ENCODE measurements at places on chromosomes 2 and 18.

GRCh38 chr2:229598227-229598626 lies 116.1 kb downstream of the DNER start:
- no peak for DNase-seq

DNA sequence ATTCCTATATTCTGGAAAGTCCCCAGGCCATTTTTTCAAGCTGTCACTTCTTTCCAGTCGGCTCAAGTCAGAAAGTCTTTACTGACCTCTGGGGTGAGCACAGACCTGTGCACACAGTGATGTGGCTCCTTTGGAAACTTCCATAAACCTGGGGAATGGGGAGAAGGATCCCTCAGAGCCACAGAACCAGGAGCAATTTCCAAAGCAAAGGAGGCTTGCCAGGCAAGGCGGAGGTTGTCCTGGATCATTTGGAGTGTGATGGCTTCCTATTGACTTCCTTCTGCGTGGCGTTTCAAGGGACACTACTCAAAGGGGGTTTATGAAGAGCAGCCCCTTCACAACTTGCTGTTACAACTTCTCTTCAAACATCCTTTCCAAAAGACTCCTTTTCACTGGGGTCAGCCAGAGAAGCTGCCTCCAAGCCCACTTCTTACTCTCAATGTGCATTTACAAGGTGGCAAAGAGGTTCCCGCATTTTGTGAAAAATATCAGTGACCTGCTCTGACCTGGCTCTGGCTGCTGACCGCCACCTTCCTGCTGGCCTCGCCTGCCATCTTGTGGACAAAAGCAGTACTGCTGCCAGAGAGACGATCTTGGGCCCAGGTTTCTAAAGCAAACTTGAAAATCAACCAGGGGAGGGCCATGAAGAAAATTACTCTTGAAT lies 18.2 kb upstream of the TMEM247 start:
- DNase-seq: peak; percentile 63

DNA sequence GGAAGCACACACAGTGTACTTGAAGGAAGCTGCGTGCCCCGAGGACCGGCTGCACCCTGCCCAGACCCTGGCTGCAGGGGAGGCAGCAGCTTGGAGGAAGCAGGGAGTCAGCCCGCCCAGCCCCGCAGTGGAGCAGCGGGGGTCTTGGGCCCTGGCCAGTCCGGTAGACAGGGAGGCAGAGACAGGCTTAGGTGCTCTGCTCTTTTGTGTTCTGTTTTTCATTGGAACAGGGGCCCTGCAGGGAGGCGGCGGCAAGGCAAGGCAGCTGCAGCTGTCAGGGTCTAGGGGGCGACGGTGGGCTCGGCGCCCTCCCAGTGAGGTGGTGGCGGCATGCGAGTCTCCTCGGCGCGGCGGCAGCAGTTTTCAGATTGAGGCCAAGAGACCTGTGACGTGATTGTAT lies 53.3 kb upstream of the TFCP2L1 start:
- no peak for DNase-seq

- DNase-seq: no peak
Measured at GRCh38 chr18:3982541-3982940, 472.6 kb downstream of the DLGAP1 start.

DNA sequence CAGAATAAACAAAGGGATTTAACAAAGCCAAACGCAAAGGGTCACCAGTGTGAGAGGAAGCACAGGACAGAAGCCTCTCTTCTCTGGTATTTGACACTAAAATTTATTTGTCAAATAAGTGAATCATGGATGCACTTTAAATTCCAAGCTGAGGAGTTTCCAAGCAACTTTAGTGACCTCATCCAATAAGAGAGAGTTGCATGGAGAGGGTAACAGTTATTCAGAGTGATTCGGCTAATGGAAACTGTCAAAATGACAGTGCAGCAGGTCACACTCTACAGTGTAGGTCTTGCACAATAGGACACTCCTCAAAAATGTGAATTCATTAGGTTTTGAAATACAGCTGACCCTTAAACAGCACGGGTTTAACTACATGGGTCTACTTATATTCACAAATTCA lies 103.9 kb upstream of the ACVR1C start:
- DNase-seq: no peak

DNA sequence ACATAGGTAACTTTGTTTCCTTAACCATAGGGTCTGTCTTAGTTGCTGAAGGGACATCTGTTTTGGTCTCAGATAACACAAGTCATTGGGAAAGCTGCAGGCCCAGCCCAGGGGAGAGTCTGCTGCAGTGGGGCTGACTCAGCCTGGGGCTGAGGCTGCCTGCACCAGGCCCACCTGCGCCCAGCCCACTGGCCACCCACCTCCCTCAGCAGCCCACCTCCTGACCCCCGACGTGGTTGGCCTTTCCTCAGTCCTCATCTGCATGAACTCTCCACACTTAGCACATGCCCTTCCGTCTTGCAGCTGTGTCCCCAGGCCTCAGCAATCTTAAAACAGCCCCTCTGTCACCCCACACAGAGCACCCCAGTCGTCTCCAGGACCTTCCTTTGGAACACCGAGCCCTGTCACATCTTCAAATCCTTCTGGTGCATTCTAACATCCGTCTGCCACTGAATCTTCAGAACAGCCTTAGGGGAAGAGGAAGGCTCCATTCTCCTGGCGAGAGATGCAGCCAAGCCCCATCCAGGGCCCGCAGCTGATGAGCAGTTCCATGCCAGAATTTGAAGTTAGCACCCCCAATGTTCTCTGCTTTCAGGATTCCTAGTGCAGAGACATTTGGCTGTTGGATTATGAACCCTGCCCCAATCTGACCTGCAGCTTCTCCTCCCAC lies 231.4 kb downstream of the SEPTIN10 start:
- no peak for DNase-seq

DNA sequence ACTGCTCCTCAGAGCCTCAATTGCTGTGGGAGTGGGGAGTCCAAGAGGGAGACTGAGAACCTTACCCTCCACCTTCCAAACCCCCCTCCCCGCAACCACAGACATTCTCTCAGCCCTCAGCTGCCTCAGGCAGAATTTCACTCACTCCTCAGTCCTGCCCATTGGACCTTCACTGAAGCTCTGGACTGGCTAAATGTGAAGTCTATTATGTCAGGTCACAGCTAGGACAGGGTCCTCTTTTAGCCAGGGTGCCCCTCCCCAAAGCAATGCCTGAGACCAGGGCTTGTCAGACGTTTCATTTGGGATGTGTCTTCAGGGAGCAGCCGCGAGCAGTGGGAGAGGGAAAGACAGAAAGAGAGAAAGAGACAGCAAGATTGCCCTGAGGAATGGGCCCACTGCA lies 199.3 kb upstream of the CCDC68 start:
- DNase-seq: no peak

DNA sequence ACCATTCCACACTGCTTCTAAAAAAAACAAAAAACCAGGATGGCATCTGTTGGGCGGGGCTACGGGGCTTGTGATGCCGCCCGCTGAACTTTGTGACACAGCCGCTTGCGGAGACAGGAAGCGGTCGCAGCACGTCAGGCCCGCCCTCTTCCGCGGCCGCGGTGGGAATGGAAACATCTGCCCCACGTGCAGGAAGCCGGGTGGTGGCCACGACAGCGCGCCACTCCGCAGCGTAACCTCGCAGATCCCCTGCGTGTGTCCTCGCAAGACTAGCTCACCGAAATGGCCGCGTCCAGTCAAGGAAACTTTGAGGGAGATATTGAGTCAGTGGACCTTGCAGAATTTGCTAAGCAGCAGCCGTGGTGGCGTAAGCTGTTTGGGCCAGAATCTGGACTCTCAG lies 168.5 kb downstream of the SUCLG1 start:
- no peak for DNase-seq

GRCh38 chr2:121132762-121133107 lies 152.3 kb downstream of the TFCP2L1 start:
- no peak for DNase-seq

DNA sequence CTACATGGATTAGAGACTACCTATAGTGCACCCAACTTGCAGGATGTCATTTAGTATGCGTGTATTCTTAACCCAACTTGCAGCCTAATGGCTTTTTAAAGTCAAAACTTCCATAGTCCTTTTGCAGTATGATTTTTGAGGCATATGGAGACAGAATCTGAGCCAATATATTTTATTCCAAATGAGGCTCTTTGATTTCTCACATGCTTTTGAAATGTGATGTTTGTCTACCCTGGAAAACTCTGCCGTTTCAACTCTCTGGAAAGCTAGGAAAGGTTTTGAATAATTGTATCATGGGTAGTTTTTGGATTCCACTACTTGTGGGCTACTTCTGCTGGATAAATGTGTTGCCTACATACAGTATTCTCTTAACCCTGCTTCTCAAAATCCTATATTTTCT lies 206.6 kb downstream of the ZNF385B start:
- DNase-seq: no peak

- no peak for DNase-seq
Measured at GRCh38 chr2:122816803-122817202, 1061.4 kb downstream of the TSN start.

DNA sequence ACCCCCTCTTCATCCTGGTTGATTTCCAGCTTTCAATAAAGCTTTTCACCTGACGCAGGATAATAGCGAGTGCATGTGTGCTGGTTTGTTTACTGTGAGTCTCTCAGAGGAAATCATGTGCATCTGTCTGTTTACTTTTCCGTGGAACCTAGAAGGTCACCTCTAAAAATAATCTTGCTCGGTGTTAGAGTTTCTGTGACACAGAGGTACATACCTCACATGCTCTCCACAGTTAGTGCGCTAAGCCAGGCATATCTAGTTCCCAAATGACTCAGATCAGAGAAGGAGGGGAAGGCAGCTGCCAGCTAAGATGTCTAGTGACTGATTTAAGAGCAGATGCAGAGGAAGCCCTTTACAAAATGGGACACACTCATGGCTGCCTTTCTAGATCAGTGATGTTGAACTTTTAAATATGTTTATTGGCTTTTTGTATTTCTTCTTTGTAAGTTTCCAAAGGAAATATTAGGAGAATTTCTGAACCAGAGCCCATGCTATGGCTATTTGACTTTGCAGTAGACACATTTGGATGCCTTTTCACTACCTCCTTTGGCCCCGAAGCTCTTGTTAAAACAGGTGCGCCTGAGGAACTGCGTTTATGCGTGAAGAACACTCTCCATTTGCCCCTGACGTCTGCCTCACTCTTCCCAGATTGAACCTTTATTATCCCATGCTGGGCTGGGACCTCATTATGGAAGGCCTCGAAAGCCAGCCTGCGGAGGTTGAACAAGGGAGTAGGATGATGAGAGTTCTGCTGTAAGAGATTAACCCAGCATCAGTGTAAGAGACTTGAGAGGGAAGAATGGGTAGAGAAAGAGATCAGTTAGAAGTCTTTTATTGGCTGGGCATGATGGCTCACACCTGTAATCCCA lies 145.6 kb downstream of the FAM161A start:
- peak; percentile 23 for DNase-seq

GRCh38 chr2:190780594-190780993 lies 100.0 kb upstream of the GLS start:
- no peak for DNase-seq

DNA sequence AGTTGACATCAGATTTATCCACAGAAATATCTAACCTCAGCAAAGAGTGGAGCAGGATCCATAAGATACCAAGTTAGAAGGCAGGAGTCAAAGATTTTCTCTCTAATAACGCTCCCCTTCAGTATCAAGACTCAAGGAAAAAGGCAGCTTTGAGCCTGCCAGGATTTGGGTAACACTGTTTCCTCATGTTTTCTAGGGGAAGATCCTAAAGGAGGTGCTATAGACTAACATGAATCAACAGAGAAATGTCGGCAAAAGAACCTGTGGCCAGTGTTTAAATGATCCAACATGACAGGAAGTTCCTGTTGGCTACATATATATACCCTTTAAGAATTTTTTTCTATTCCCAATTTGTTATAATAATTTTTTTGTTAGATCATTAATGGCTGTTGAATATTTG lies 402.3 kb downstream of the TGIF1 start:
- peak; percentile 19 for DNase-seq

Data from Caco-2 (cell line).